Vagina (tissue), 2 donors: ENCODE measurements at places on chromosomes 12 and 14.

DNA sequence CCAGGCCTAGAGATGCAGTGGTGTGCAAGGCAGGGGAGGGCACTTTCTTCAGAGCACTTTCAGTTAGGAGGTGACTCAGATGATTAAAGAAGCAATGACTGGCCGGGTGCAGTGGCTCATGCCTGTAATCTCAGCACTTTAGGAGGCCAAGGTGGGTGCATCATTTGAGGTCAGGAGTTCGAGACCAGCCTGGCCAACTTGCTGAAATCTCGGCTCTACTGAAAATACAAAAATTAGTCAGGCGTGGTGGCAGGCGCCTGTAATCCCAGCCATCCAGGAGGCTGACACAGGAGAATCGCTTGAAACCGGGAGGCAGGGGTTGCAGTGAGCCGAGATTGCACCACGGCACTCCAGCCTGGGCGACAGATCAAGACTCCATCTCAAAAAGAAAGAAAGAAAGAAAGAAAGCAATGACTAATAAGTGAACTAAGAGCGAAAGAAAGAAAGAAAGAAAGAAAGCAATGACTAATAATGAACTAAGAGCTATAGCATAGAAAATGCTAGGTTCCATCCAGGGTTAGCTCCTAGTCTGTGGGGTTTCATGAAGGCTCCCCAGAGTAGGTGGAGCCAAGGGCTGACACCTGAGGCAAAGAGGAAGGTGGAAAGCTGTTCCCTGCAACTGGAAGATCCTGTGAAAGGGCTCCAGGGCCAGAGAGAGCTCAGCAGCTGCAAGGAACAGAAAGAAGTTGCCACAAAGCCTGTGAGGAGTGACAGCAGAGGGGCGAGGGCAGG, 334.5 kb downstream of the CACNA1C start:
- DNase-seq = no peak

- no peak for DNase-seq
Observed at GRCh38 chr12:6996040-6996441, 22.2 kb downstream of the LPCAT3 start.

GRCh38 chr12:7512553-7512952, 9.0 kb upstream of the CD163 start:
- DNase-seq = no peak

DNA sequence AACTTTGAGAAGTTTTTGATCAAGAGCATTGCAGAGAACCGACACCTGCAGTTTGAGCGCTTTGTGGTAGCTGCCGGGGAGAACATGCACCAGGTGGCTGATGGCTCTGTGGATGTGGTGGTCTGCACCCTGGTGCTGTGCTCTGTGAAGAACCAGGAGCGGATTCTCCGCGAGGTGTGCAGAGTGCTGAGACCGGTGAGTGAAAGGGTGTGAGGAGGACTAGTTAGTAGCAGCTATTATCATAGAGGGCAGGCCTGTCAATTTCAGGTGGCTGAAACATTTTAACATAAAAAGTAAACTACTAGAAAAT, 27.0 kb upstream of the HIGD1C start:
- DNase-seq = no peak

DNA sequence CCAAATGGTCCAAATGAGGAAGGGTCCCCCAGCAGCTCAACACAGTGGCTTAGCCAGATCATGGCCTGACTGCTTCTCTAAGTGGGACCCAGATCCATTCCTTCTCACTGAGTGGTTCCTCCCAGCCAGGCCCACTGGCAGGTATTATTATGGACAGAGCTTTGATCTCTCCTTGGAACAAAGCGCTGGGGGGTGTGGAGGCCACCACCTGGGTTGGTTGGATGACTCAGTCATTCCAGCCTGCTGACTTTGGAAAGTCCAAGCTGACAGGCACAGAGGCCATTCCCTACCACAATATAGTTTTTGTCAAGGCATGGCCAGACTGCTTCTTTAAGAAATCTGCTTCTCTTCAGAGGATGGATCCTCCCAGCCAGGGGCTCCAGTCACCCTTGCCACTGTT, 341.1 kb downstream of the BTG1 start:
- DNase-seq = no peak

DNA sequence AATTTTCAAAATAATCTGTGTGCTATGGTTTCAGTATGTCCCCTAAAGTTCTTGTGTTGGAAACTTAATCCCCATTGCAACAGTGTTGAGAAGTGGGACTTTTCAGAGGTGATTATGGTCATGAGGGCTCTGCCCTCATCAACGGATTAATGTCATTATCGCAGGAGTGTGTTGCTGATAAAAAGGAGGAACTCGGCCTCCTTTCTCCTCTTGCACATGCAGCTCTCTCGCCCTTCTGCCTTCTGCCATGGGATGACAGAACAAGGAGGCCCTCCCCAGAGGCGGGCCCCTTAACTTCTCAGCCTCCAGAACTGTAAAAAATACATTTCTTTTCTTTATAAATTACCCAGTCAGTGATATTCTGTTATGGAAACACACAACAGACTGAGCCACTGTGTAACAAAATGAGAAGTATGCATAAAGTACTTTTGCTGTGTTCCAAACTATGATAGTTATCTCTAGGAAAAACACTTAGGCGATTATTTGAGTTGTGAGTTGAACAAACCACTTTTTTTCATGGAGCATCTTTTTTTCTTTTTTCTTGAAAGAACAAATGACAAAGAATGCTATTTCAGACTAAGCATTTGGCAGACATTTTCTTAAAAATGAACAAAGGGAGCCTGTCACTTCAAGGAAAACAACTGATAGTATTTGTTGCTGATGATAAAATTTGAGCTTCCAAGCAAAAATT, 134.8 kb upstream of the FUT8 start:
- no peak for DNase-seq

GRCh38 chr12:40827683-40828592, 135.7 kb downstream of the CNTN1 start:
- no peak for DNase-seq

DNA sequence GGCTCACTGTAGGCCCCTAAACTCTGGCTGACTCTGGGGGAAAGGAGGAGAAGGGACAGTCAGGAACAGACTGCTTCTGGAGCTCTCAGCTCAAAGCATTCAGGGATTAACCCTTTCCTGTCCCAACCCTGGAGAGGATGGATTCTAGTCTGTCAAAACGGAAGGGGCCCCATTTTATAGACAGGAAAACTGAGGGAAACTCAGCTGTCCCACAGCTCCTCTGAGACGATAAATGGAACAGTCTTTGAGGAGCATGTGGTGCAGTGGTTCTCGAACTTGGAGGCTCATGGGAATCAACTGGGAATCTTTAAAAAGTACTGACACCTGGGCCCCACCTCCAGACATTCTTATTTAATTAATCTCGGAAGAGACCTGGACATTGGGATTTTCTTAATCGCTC, 23.7 kb downstream of the SRRM4 start:
- no peak for DNase-seq

DNA sequence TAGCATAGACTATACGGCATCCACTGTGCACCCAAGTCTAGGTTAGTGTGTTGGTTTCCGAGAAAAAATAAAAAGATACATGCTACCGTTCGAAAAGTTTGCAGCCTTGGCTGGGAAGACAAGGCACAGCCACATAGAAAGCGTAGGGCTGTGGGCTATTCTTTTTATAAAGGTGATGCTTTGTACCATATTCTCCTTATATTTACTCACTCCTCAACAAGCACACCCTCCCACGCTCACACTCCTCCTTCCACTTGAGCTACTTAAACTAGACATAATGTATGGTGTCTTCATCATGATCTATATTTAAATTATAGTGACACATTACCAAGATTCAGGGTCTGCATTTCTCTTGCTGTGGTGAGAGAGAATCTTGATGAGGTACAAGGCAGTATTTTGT, 1416.5 kb downstream of the AACS start:
- DNase-seq = no peak

GRCh38 chr12:26128168-26128567, 3.3 kb upstream of the BHLHE41 start:
- DNase-seq = no peak

GRCh38 chr12:76457010-76457409, 102.6 kb downstream of the OSBPL8 start:
- no peak for DNase-seq

GRCh38 chr12:106599302-106599701, 16.5 kb downstream of the RFX4 start:
- no peak for DNase-seq

DNA sequence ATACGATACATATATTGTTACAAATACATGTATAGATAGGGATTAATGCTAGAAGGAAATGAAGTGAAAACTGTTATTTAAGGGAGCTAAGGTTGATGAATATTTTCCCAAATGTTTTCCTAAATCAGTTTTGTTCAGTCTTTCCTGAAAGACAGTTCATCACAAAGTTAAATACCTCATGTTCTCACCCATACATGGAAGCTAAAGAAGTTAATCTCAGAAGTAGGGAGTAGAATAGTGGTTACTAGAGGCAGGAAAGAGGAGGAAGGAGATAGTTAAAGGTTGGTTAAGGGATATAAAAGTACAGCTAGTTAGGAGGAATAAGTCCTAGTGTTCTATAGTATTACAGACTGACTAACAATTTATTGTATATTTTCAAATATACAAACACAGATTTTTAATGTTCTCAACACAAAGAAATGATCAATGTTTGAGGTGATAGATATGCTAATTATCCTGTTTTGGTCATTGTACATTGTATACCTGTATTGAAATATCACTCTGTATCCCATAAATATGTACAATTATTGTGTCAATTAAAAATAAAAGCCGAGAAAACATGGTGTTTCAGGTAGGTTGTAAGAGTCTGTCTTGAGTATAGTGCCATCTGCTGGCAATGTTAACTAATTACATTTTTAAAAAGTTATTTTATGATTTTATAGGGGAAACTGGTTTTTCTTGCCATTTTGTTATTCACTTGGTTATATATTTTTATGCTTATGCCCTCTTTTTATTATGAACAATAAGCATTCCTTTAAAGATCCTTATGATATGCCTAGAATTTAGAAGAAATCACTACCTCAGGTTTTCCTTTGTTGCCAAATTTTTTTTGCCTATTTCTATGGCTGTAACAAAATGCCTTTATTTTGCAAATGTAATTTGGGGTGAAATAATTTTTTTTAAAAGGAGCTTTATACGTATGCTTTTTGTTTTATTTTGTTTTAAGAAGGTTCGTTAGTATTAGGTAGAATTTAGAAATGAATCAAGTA, 26.9 kb downstream of the ZDHHC17 start:
- no peak for DNase-seq

- no peak for DNase-seq
Observed at GRCh38 chr12:106071686-106072085, 67.1 kb downstream of the NUAK1 start.

DNA sequence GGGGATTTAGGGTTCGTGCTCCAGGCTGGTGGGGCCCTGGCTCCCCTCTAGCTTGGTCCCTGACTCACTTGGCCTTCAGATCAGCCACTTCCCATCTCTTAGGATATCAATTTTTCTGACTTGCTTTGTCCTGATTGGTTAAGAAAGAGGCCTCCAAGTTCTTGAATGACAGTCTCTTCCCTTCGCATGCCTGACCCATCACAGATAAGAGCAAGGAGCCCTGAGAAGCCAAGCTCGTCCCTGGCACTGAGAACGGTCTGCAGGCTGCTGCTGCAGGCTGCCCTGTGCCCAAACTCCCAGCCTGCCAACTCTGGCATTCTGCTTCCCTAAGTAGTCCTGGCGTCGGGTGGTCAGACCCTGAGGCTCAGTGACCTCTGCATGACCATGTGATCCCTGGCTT, 794 bp upstream of the LRTM2 start:
- no peak for DNase-seq

DNA sequence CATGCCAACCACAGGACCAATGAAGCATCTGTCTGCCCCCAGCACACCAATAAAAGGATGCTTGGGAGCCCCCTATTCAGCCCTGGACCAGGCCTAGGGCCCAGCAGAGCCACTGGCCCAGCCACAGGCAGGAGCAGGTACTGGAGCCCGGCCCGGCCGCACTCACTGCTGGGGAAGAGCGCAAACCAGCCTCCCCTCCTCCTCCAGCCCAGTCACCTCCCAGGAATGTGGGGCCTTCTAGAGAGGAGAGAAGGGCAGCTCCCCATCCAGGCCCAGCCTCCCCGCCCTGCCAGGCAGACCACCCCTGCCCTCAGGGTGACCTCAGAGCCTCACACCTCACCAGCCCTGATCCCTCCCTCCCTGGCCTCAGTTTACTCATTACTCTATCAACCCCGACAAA, 56.2 kb downstream of the CCNK start:
- no peak for DNase-seq

DNA sequence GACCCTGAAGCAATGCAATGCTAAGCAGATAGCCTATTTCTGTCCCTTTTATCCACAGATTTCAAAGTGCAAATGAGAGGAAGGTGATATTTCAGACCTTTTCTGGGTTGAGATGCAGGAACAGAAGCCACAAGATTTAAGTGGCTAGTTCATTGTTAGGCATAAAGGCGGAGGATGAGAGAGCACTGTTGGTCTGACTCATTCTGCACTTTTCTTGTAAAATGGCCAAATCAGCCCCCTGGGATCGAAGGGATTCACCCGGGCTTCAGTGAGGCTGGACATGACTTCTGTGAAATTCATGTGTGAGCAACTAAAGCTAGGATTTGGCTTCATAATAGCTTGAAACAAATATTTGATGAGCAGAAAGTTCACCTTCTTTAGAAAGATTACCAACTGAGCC, 101.9 kb upstream of the OVCH1 start:
- DNase-seq = no peak

DNA sequence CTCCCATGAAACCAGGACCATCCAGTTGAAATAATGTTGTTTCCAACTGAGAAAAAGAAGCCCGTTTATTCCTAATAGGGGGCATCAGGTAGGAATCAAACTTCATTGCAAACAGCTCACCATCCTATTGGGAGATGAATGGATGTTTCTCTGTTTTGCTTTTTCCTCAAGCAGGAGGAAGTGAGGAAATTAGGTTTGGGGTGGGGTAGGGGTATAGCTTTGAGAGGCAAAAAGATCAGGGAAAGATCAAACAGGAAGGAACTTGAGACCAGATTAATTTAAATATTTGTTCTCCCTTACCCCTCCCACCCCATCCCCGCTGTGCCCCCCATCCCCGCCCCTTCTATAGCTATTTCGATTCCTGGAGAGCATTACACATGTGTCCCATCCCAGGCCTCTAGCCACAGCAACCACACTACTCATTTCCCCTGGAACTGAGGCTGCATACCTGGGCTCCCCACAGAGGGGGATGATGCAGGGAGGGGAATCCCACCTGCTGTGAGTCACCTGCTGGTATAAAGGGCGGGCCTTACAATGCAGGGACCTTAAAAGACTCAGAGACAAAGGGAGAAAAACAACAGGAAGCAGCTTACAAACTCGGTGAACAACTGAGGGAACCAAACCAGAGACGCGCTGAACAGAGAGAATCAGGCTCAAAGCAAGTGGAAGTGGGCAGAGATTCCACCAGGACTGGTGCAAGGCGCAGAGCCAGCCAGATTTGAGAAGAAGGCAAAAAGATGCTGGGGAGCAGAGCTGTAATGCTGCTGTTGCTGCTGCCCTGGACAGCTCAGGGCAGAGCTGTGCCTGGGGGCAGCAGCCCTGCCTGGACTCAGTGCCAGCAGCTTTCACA, at the start of gene IL23A:
TSS of gene IL23A (plus strand) at position 577 of the 850 bp plus-strand sequence. CDS start at position 738, 161 bp downstream.
- DNase-seq = no peak
